ENCODE measurements at places on chromosomes 11 and 22. TPM values are rescaled to one million over a fixed set of nuclear protein-coding genes. Genes with fewer than 3 reads are reported as not detected.

The MRPL11 gene
- total RNA-seq = 34.9 TPM

The DGCR8 gene
- 18.5 TPM for total RNA-seq

The PDGFD gene
- 0.48 TPM for total RNA-seq

The SELENOM gene
- 69.4 TPM for total RNA-seq

All from tracheal epithelial cell (primary cell).